Iris pigment epithelial cell (primary cell): ENCODE measurements at places on chromosomes 16 and 17.

- no peak for DNase-seq
Observed at GRCh38 chr16:8642146-8642545, 20.6 kb downstream of the METTL22 start.

DNA sequence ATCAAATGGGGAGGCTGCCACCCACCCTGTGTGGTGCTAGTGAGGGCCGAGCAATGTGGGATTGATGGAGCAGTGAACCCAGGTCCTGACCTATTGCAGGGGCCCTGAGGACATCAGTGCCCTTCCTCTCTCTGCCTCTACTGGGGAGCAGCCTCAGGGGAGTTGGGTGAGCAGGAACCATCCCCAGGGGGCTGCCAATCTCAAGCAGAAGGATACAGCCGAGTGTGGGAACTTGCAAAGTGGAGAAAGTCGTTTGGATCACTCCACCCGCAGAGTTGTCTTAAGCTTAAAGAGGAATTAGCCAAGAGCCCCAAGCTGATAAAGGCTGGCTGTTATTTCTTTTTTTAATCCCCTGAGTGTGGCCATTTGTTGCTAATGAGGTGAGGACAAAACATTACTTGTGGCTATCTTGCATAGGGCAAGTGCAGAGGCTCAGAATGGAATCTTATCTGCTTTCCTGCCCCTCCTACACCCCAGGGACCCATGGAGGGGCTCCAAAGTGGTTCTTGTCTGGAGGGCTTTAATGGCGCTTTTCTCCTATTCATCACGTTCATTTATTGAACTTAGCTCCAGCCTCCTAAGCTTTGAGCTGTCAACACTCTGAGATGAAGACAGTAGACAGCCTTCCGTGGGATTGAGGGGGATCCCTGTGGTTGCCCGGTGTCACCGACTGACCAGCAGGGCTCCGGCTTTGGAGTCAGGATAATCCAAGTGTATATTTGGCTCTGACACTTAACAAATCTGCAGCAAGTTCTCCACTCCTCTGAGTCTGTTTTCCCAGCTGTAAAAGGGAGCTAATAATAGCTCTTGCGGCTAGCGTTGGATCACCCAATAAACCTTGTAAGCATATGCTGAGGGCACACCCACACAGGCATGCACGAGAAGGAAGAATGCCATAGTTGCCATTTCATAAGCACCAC, 45.1 kb downstream of the MYH11 start:
- DNase-seq: peak; percentile 85

DNA sequence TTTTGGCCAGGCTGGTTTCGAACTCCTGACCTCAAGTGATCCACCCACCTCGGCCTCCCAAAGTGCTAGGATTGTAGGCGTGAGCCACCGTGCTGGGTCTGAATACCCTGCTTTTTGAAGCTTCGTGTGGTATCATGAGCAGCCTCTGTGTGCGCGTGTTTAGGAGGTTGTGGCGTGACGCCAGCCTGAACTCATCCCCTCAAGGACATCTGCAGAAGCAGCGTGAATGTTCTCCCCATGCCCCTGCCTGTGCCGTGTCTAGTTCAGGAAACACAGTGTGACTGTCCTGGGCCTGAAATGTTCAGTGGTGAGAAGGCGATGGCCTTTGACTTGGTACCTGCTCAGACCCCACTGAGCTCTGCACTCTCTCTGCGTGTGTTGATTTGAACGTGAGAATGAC, 35.6 kb downstream of the RNF213 start:
- DNase-seq: no peak

DNA sequence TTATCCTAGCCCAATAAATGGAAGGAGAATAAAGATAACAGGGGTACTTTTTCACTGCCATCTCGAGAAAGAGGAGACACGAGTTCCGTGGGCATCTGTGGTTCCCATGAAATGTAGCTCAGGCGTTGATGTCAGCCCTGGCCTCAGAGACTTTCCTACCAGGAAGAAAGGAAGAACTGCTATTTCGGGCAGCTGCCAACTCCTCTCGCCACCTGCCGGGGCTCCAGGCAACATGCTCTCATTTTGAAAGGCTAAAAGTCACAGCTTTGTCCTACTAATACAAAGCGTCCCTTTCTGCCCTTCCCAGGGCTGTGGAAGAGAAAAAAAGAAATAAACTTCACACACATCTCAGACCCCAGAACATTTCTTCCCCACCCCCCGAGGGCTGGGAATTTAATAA, 65.8 kb downstream of the DHRS7C start:
- DNase-seq: peak; percentile 8

GRCh38 chr16:50844840-50845239, 103.0 kb downstream of the CYLD start:
- no peak for DNase-seq
